ENCODE measurements at places on chromosomes 12 and 14.

DNA sequence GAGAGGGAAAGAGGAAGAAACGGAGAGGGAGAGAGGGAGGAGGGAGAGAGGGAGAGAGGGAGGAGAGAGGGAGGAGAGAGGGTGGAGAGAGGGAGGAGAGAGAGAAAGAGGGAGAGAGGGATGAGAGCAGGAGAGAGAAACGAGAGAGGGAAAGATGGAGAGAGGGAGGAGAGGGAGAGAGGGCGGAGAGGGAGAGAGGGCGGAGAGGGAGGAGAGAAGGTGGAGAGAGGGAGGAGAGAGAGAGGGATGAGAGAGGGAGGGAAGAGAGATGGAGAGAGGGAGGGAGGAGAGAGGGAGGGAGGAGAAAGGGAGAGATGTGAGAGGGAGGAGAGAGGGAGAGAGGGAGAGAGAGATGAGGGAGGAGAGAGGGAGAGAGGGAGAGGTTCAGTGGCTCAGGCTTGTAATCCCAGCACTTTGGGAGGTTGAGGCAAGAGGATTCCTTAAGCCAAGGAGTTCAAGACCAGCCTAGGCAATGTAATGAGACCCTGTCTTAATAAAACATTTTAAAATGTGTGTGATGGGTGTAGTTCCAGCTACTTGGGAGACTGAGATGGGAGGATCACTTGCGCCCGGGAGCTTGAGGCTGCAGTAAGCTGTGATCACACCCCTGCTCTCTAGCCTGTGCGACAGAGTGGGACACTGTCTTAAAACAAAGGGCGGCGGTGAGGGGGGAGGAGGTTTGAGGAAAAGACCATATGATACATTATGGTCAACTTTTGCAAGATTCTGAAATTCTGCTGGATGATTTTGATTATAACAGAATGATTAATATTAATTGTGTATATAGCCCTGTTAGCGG is 21.3 kb upstream of the SNRPF start:
- DNase-seq, result peak; percentile 24

GRCh38 chr14:76926521-76927251 is 100.5 kb downstream of the LRRC74A start:
- DNase-seq, result no peak

- DNase-seq, result no peak
Observed at GRCh38 chr14:90665321-90666000, 150.8 kb downstream of the TTC7B start.

- DNase-seq, result no peak
Observed at GRCh38 chr14:56274556-56274955, 156.3 kb downstream of the PELI2 start.

DNA sequence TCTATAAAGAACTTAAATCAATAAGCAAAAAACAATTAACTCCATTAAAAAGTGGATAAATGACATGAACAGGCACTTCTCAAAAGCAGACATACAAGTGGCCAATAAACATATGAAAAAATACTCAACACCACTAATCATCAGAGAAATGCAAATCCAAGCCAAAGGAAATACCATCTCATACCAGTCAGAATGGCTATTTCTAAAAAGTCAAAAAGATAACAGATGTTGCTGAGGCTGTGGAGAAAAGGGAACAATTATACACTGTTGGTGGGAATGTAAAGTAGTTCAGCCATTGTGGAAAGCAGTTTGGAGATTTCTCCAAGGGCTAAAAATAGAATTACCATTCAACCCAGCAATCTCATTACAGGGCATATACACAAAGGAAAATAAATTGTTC is 234.5 kb upstream of the PLXNC1 start:
- peak; percentile 8 for DNase-seq

All from dermis blood vessel endothelial cell (primary cell).